Mesothelial cell of epicardium (in vitro differentiated cells): ENCODE measurements at places on chromosomes 16 and 17.

DNA sequence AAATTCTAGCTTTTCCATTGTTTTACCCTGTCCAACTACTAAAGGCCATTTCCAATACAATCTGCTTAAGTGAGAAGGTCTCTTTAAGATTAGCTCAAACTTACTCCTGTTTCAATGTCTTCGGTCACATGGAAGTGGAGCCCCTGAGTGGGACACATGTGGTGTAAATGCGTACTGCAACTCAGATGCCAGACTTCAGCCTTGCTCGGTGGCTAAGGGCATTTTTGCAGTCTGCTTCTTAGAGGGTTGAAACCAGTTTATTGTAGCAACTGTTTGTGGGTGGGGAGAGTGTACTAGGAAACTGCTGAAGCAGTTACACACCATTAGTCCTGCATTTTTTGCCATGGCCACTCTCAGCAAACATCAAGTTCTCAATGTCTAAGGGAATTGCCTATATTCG lies 140.6 kb downstream of the PARN start:
- no peak overlapping the region for H3K27ac ChIP-seq
- H3K4me1 ChIP-seq: peaks cover 37% of the 10 kb centered on the region
- H3K27me3 ChIP-seq: peaks cover 31% of the 10 kb centered on the region
- H3K4me3 ChIP-seq: no peak overlapping the region

DNA sequence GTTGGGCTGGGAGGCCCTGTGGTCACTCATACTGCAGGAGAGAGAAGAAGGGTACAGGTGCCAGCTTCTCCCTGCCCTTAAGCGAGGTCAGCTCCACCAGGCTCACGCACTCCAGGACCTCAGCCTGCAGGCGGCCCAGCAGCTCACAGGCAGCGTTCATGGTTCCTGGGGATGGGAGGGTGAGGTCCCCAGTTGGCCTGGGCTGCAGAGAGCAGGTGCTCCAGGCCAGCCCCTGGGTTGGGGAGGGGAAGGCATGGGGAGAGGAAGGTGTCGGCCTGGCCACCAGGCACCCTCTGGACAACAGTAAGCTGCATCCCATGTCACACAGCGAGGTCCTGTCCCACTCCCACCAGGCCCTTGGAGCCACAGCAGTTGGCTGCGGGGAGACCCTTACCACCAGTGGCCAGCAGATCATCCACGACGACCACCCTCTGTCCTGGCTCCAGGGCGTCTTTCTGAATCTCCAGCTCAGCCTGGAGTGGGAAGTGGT lies 2.0 kb downstream of the APRT start:
- no peaks in the 10 kb centered on the region for H3K36me3 ChIP-seq
- no peak overlapping the region for H3K27ac ChIP-seq
- no peak for DNase-seq
- no peaks in the 10 kb centered on the region for H3K27me3 ChIP-seq
- peaks cover 13% of the 10 kb centered on the region for H3K4me1 ChIP-seq

- peaks cover 2% of the 10 kb centered on the region for H3K36me3 ChIP-seq
- no peaks in the 10 kb centered on the region for H3K27me3 ChIP-seq
- no peak overlapping the region for H3K4me3 ChIP-seq
- H3K4me1 ChIP-seq: peaks cover 14% of the 10 kb centered on the region
- DNase-seq: no peak
- no peak overlapping the region for H3K27ac ChIP-seq
Measured at GRCh38 chr16:68259007-68259825, 5.1 kb upstream of the SLC7A6 start.

- peaks cover 71% of the 10 kb centered on the region for H3K4me1 ChIP-seq
- H3K27ac ChIP-seq: peak overlapping the region; percentile 73
- no peak overlapping the region for H3K4me3 ChIP-seq
- H3K36me3 ChIP-seq: peaks cover 14% of the 10 kb centered on the region
Measured at GRCh38 chr17:57284984-57285646, 28.8 kb downstream of the MSI2 start.

GRCh38 chr17:7021993-7022778 lies 664 bp upstream of the BCL6B start:
- peak overlapping the region; percentile 17 for H3K4me3 ChIP-seq
- peaks cover 19% of the 10 kb centered on the region for H3K4me1 ChIP-seq
- no peaks in the 10 kb centered on the region for H3K36me3 ChIP-seq
- H3K27ac ChIP-seq: no peak overlapping the region
- DNase-seq: peak; percentile 65

- no peak overlapping the region for H3K27ac ChIP-seq
- H3K4me1 ChIP-seq: peaks cover 29% of the 10 kb centered on the region
- DNase-seq: no peak
- no peaks in the 10 kb centered on the region for H3K36me3 ChIP-seq
- peaks cover 36% of the 10 kb centered on the region for H3K27me3 ChIP-seq
- no peak overlapping the region for H3K4me3 ChIP-seq
Measured at GRCh38 chr17:45905814-45906213, 11.5 kb downstream of the MAPT start.

GRCh38 chr17:79657861-79658810 lies 47.3 kb upstream of the RBFOX3 start:
- H3K27ac ChIP-seq: no peak overlapping the region
- H3K36me3 ChIP-seq: no peaks in the 10 kb centered on the region
- peaks cover 34% of the 10 kb centered on the region for H3K27me3 ChIP-seq
- no peak overlapping the region for H3K4me3 ChIP-seq

GRCh38 chr17:13182854-13183253 lies 165.0 kb upstream of the ELAC2 start:
- H3K27ac ChIP-seq: no peak overlapping the region
- H3K4me3 ChIP-seq: no peak overlapping the region
- peaks cover 10% of the 10 kb centered on the region for H3K4me1 ChIP-seq
- H3K36me3 ChIP-seq: no peaks in the 10 kb centered on the region

- peaks cover 2% of the 10 kb centered on the region for H3K4me1 ChIP-seq
- H3K36me3 ChIP-seq: no peaks in the 10 kb centered on the region
- DNase-seq: no peak
- no peak overlapping the region for H3K27ac ChIP-seq
- no peak overlapping the region for H3K4me3 ChIP-seq
Measured at GRCh38 chr17:68981288-68981687, 26.1 kb upstream of the ABCA8 start.

- peak overlapping the region; percentile 86 for H3K27ac ChIP-seq
- H3K36me3 ChIP-seq: peaks cover 13% of the 10 kb centered on the region
- peak overlapping the region; percentile 98 for H3K4me3 ChIP-seq
Measured at GRCh38 chr16:3612510-3613466, 1.4 kb upstream of the SLX4 start.

DNA sequence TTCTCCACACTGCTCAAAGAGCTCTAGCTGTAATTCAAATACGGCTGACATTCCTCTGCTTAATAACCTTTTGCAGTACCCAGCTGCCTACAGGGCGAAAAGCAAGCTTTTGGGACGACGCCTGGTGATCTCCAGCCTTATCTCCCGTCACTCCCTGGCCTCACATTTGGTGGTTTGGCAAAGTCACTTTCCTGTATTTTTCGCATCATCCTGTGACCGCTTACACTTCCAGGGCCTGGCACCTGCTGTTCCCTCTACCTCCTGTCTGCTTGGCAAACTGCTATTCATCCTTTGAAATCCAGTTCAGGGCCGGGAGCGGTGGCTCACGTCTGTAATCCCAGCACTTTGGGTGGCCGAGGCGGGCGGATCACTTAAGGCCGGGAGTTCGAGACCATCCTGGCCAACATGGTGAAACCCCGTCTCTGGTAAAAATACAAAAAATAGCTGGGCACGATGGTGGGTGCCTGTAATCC lies 2.7 kb upstream of the BHLHA9 start:
- H3K27ac ChIP-seq: peak overlapping the region; percentile 57
- no peaks in the 10 kb centered on the region for H3K27me3 ChIP-seq
- no peaks in the 10 kb centered on the region for H3K36me3 ChIP-seq
- no peak for DNase-seq

DNA sequence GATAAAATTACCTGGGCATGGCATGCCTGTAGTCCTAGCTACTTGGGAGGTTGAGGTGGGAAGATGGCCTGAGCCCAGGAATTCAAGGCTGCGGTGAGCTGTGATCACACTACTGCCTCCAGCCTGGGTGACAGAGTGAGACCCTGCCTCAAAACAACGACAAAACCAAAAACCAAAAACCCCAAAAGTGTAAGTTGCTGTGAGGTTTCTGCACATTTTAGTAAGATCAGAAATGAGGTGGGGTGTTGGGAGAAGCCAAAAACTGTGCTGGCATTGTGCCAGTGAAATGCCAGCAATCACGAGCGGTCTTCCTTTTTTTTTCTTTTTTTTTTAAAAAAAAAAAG lies 114.6 kb downstream of the PITPNC1 start:
- H3K4me3 ChIP-seq: no peak overlapping the region
- peaks cover 20% of the 10 kb centered on the region for H3K4me1 ChIP-seq
- H3K27me3 ChIP-seq: peaks cover 5% of the 10 kb centered on the region
- H3K27ac ChIP-seq: no peak overlapping the region
- DNase-seq: peak; percentile 33

DNA sequence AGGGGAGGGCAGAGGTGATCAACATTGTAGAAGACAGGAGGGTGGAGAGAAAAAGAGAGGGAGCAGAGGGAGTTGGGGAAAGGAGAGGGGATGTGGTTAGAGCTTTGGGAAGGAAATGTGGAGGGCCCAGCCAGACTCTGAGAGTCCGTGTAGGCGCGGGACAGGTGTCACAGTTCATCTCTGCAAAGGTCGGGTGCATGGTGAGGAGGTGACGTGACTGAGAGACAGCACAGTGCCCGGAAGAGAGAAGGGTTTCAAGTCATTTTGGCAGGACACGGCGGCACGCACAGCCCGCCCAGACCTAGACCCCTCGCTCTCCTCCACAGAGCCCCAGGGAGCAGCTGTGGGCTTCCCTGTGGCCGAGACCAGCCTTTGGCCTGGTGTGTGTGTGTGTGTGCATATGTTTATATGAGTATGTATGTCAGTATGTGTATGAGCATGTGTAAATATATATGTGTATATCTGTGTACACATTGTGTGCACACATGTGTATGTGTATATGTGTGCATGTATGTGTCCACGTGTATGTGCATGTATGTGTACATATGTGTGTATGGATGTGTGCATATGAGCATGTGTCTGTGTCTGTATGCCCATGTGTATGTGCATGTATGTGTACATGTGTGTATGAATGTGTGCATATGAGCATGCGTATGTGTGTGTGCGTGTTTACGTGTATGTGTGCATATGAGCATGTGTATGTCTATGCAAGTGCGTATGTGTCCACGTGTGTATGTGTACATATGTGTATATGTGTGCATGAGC lies 104.6 kb downstream of the SEC14L1 start:
- no peak for DNase-seq
- no peak overlapping the region for H3K27ac ChIP-seq
- H3K4me3 ChIP-seq: no peak overlapping the region
- H3K4me1 ChIP-seq: no peaks in the 10 kb centered on the region

GRCh38 chr16:31427441-31428278 lies 500 bp downstream of the COX6A2 start:
- no peak for DNase-seq
- H3K4me3 ChIP-seq: no peak overlapping the region
- H3K4me1 ChIP-seq: no peaks in the 10 kb centered on the region
- H3K27me3 ChIP-seq: peaks cover 44% of the 10 kb centered on the region
- no peaks in the 10 kb centered on the region for H3K36me3 ChIP-seq

- DNase-seq: no peak
- H3K36me3 ChIP-seq: peaks cover 2% of the 10 kb centered on the region
- H3K27ac ChIP-seq: peak overlapping the region; percentile 10
Measured at GRCh38 chr16:52446080-52446479, 100.9 kb downstream of the TOX3 start.

DNA sequence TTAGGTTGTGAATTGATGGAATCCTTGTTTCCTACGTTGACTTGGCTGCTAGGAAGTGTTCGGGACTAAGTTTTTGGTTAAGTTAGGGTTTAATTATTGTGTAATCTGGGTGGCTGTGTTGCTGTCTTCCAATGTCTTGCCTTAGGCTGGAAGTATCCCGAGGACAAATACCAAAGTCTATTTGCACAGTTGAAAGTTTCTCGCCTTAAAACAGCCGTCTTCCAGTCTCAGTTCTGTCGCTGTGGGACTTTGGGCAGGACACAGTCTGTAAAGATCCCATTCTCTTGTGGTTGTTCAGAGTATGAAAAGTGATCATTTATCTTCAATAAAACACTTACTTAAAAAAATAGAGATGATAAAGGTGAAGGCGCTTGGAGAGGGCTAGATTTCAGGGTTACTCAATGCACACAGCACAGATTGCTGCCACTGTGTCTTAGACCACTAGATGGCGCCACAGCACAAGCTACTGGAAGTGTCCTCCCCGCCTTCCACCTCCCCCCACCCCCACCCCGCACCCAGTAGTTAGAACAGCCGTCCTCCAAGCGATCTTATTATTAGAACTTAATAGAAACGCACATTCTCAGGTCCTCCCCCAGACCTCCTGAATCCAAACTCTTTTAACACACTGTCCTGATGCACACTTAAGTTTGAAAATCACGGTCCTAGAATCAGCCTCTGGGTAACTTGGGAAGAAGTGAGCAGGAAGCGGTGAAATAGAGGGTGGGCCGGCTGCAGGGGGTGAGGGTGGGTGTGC lies 45.8 kb downstream of the AKAP1 start:
- peak; percentile 84 for DNase-seq
- H3K27ac ChIP-seq: no peak overlapping the region
- H3K4me3 ChIP-seq: peak overlapping the region; percentile 57
- H3K4me1 ChIP-seq: peaks cover 17% of the 10 kb centered on the region
